Fibroblast of skin of right quadriceps (primary cell): ENCODE measurements at places on chromosomes 2 and 18.

- DNase-seq = peak; percentile 81
These were observed 62.5 kb downstream of the CENPO start for GRCh38 chr2:24855726-24856125.

- peak; percentile 55 for DNase-seq
These were observed 697 bp downstream of the ITGA4 start for GRCh38 chr2:181457741-181458425.

DNA sequence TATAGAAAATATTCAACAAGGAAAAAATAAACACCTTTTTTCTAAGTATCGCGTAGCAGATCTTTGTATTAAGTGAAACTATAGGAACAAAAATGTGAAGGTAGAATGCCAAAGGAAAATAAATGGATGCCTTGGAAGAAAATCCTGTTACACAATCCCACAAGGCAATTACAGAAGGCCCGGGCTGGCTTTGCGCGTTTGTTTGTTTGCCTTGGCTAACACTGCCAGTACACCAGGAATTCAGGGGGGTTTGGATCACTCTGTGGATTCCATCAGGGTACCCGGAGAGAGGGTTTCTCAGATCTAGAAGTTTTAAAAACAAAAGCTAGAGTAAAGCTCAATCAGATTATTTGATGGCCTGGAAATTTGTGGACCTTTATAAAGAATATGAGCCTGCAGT is 478.3 kb downstream of the FBXO15 start:
- peak; percentile 38 for DNase-seq

DNA sequence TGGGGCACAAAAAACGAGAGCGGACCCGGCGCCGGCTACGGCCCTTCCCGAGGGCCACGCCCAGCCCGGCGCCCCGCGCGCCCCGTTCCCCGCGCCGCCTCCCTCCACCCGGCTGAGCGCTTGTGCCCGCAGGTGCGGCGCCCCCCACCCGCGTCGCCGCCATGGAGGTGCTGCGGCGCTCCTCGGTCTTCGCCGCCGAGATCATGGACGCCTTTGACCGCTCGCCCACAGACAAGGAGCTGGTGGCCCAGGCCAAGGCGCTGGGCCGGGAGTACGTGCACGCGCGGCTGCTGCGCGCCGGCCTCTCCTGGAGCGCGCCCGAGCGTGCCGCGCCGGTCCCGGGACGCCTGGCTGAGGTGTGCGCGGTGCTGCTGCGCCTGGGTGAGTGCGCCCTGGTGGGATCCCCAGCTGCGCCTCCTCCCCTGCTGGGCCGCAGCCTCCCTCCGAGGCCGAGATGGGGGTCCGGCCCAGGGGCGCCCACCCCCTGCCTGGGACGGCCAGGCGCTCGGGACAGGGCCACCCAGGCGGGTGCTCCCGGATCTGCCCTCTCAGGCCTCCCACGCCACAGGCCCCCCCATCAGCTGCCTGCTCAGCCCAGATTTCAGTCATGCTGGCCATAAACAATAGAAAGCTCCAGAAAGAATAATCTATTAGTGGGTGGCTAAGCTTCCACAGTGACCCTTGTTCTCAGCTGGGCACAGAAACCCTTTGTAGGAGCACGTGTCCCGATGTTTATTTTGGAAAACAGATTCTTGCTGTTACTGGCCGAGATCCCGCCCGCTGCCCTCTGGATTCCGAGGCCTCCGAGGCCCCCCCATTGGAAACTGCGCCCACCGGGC is 997 bp downstream of the BOK start:
- DNase-seq = peak; percentile 36

DNA sequence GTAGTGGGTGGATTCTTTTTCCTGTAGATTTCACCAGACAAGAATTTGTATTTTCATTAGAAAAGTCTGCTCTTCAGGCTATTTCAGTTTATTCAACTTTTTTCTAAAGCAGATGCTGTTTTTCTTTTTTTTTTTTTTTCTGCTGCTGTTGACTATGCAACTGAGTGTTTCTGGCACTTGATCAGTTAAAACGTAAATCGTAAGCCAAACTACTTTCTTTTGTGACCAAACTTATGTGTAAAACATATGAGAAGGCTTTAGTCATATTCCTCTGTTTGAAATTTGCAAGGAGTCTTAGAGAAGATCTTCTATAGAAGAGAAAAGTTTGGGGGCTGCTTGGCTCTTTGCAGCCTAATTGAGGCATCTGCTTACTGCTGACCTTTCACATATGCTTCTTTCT is 170.1 kb downstream of the PARD3B start:
- DNase-seq = no peak

DNA sequence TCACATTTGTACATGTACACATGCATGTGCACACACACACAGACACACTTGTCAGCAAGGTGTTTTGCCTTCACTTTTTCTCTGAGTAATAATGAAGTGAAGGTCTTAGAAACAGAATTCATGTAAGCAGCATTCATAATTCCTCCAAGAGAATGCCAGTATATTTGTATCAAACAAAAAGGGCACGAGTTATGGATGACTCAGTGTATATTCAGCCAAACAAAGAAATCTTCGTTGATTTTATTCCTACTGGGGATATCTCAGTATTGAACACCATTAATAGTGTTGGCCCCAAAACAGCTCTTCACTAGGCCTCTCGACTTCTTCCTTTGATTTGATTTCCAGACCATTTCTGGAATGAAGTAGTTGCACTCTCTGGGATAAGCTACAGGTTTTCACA is 125.3 kb downstream of the PIK3C3 start:
- no peak for DNase-seq

- DNase-seq = no peak
These were observed 49.5 kb upstream of the DTNA start for GRCh38 chr18:34660572-34660971.

GRCh38 chr2:88091943-88092342 is 24.3 kb downstream of the SMYD1 start:
- no peak for DNase-seq

DNA sequence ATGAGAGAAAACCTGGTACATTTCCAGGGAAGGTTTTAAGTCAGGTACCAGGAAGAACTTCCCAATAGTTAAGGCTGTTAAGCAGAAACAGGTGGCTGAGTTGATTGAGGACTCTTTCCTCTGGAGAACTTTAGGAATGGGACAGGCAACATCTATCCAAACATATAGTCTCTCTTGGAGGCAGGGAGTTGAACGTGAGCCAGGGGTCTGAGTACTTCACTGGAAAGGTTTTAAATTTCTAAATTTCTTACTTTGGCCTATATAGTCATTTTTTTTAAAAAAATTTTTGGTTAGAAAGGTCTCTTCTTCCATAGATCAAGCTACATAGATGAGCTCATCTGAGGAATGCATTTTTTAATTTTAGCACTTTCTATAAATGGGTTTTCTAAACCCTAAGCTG is 261.4 kb upstream of the TCF4 start:
- no peak for DNase-seq

DNA sequence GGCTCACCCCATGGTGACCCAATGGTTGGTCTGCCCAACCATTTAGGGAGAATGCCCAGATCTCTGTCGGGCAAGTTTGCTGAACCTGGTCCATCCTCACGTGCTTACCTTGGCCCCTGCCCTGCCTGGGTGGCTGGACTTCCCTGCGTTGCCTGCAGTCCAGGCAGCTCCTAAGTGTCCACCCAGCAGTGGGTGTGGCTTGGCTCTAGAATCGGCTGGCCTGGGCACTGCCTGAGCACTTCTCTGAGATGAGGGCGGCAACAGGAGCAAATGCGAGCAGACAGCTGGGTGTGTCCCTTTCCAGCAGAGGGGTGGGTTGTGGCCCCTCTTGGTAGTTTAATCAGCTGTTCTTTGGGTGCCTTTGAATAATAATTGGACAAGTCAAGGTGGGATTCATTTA is 11.3 kb downstream of the PCARE start:
- DNase-seq = no peak

- DNase-seq = peak; percentile 52
These were observed 63.8 kb downstream of the TMEM237 start for GRCh38 chr2:201579536-201579935.

- DNase-seq = peak; percentile 28
These were observed 545.4 kb downstream of the CCDC85A start for GRCh38 chr2:56729212-56729611.

- no peak for DNase-seq
These were observed 5.1 kb downstream of the PSD4 start for GRCh38 chr2:113178891-113179290.

GRCh38 chr18:79856119-79857007 is 58.6 kb downstream of the KCNG2 start:
- peak; percentile 7 for DNase-seq

GRCh38 chr18:79465392-79465991 is 69.8 kb downstream of the NFATC1 start:
- no peak for DNase-seq

DNA sequence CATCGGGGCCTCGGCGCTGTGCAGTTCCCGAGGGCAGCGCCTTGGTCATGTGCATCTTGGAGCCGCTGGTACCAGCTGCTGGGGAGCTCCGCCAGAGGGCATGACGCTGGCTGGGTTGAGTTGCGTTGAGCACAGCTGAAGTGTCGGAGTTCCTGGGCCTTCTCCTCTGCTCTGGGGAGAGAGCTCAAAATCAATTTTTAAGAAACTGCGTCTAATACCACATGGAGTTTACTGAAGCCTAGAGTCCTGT is 48.7 kb downstream of the GREB1 start:
- DNase-seq = no peak

- no peak for DNase-seq
These were observed 188.7 kb downstream of the RTP5 start for GRCh38 chr2:242058116-242058680.

DNA sequence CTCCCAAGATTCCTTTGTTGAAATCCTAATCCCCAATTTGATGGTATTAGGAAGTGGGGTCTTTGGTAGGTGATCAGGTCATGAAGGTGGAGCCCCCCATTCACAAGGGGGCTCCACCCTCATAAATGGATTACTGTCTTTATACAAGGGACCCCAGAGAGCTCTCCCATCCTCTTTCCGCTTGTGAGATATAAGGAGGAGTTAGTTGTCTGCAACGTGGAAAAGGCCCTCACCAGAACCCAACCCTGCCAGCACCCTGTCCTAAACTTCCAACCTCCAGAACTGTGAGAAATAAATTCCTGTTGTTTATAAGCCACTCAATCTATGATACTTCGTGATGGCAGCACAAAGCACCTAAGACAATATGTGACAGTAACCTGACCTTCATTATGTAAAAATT is 684.1 kb upstream of the HS6ST1 start:
- no peak for DNase-seq

- DNase-seq = no peak
These were observed 225.9 kb downstream of the MGAT5 start for GRCh38 chr2:134479696-134480330.

- no peak for DNase-seq
These were observed 7.1 kb upstream of the GRHL1 start for GRCh38 chr2:9944330-9944758.

DNA sequence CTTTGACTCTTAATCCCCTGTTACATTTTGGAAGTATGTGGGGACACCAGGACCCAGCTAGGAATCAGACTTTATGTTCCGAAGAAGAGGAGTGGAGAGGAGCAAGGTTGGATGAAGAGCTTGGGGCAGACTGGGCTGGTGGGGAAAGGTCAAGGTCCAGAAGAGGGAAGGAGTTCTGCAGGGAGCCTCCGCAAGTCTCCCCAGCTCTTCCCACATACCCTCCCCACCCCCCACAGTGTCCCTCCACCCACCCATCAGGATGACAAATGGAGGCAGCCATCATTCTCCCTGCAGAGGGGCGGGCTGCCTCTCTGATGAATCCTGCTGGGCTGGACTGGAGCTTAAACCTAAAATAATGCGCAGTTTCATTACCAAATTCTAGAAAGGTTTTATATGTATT is 77.2 kb downstream of the ACKR3 start:
- no peak for DNase-seq

- no peak for DNase-seq
These were observed 31.2 kb downstream of the SMAD7 start for GRCh38 chr18:48919547-48919946.

DNA sequence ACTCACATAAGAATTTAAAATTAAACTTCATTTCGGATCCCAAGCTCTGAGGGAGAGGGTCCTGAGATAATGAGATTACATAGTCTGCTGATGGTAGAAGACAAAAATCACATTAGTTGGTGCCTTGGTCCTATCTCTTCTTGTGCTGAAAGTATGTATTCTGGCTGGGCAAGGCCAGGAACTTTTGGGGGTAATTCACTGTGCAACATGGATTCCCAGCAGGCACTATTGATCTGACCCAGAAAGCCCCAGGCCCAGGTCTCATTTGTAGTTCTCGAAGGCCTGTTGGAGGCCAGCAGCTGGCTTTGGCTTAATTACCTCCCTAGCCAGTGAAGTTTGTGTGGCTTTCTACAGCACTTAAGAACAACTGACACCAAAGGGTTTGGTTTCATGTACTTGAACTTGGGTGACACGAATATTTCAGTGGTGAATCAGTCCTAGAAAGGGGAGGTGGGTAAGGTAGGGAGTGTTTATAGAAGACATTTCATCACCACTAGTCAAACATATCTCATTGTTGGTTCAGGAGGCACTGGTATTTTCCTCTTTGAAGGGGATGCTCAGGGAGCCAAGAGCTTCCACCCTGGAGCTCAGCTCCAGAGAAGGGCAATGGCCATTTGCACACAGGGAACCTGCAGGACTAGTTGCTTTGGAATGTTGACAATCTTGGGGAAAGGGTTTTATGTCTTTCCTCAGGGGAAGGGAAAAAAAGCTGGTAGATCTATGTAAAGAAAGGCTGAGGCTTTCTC is 217.8 kb downstream of the OSR1 start:
- peak; percentile 92 for DNase-seq

DNA sequence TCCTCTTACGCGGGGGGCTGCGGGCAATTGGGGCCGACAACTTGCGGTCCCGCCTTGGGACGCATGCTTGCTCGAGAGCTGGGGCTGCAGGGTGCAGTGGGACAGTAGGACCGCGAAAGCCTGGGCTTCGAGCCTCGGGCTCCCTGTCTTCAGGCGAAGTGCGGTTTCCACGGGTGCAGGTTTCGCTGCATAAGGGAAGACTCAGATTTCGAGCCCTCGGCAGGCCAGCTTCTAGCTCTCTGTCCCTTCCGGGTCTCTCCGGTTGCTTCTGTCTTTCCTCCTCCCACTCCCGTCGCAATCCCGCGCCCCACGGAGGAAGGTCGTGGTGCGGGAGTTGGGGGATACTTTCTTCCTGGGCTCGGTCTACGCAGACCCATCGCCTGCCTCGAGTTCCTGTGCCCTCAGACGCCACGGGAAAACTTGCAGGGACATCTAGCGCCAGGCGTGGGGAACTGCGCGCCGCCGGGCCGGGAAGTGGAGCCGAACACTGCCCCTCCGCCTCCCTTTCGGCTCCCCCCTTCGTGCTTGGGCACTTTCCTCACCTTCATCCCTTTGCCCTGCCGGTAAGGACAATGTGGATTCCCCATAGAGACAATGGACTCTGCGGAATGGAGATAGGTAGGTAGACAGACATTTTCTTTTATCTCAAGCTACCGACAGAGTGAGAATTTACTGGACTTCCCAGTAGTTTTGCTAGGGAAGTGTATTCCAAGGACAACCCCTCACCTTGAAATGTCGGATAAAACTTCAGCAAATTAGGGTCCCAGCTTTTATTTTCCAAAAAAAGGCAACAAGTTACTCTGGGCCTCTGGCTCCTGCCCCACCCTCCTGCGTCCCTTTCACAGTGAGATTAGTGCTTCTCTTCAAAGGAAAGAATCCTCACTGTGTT is 4.2 kb upstream of the HOXD13 start:
- peak; percentile 44 for DNase-seq

DNA sequence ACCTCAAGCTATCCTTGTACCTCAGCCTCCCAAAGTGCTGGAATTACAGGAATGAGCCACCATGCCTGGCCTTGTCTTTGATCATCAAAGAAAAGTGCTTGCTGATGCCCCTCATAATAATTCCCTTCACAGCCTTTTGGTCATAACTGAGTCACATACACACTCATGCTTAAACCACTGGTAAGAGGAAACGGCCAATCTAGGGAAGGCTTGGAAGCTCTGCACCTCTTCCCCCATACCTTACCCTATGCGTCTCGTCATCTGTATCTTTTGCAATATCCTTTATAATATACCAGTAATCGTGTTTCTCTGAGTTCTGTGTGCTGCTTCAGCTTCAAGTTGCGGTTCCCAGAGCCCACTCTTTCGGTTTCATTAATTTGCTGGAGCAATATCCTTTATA is 4.8 kb upstream of the RNF138 start:
- peak; percentile 55 for DNase-seq
